Mesenteric fat pad (tissue), 1 donor: ENCODE measurements at places on chromosomes 4 and X. TPM values are rescaled to one million over a fixed set of nuclear protein-coding genes. Genes with fewer than 3 reads are reported as not detected.

GRCh38 chr4:79237851-79238250 is 88.0 kb downstream of the NAA11 start:
- no peak for DNase-seq

DNA sequence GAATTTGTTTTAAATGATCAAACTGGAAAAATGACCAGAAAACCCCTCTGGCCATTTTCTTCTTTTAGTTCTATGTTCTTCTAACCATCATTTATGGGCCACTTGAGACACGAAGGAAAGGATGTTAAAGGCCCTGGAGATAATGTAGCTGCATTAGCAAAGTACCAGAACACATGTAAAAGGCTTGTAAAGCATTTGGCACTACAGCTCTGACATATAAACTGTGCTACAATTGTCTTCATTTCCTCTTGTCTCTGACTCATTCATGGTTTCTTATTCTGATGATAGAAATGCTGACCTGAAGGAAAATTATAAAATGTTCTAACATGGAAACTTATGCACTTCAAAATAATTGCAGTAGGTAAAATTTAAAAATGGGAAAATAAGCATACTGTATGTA is 388.7 kb downstream of the FAT4 start:
- DNase-seq = no peak

- DNase-seq = no peak
These were observed 1064.4 kb downstream of the PCDH7 start for GRCh38 chr4:31784558-31784957.

DNA sequence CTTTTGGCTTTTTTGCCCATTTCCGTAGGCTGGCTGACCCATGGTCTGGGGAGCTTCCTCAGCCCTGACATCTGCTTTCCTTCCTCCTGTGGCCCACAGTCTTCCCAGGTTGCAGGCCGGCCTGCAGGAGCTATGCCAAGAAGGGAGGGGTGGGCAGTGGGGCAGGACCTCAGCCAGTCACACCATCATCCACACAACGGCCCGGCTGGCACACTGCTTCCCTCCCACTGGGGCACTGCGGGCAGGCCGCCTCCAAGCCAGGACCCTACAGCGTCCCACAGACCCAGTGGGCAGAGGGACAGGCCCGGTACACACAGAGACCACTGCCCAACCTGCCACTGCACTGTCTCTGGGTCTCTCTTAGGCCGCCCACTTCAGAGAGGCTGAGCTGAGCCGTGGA is 38.0 kb downstream of the CTBP1 start:
- DNase-seq = no peak

GRCh38 chrX:69844636-69845035 is 205.1 kb downstream of the AWAT2 start:
- no peak for DNase-seq

DNA sequence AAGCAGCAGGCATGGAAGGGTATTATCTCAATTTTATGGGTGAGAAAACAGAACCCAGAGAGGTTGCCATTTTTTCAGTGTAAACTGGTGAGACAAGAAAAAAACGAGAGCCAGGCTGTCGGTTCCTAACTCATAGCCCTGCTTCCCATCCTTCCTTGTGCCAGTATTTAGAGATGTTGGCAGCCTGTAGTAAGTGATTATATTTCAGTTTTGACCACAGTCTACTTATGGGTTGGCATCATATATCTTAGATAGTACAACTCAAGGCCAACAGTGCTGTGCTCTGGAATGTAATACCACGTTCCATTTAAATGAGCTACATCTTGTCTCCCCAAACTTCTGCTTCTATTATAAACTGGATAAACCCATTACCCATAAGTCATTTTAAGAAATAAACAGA is 40.8 kb downstream of the XK start:
- no peak for DNase-seq

DNA sequence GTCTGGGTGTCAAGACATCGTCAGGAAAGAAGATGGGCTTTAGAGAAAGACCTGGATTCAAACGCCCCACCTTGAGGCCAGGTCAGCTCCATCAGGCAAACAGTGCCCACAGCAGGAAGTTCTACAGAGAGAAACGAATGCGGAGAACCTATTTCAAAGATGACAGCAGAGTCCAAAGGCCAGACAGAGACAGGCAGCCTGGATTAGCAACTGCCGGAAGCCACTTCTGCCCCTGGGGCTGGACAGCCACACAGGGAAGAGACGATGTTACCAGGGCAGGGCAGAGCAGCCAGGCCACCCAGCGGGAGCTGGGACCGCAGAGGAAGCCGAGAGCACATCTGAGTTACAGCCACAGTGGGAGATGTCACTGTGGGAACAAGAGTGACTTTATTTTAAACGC is 1.2 kb downstream of the C4orf50 start:
- DNase-seq = no peak

DNA sequence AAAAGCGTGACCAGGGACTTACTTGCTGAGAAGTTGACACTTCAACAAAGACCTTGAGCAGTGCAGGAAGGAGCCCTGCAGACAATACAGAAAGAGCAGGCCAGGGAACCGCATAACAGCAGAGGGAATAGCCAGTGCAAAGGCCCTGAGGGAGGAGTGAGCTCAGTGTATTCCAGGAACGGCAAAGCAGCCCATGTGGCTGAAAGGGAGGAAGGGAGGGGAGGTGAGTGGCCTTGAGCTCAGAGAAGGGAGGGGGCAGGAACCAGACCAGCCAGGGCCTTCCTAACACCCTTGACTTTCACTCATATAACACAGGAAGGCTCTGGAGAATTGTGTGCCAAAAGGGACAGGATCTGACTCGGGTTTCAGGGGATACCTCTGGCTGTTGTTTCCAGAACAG is 112.2 kb downstream of the BCOR start:
- no peak for DNase-seq

GRCh38 chrX:102714994-102715393 is 2.7 kb downstream of the GPRASP2 start:
- DNase-seq = no peak

GRCh38 chr4:121792966-121793365 is 8.2 kb upstream of the EXOSC9 start:
- no peak for DNase-seq

DNA sequence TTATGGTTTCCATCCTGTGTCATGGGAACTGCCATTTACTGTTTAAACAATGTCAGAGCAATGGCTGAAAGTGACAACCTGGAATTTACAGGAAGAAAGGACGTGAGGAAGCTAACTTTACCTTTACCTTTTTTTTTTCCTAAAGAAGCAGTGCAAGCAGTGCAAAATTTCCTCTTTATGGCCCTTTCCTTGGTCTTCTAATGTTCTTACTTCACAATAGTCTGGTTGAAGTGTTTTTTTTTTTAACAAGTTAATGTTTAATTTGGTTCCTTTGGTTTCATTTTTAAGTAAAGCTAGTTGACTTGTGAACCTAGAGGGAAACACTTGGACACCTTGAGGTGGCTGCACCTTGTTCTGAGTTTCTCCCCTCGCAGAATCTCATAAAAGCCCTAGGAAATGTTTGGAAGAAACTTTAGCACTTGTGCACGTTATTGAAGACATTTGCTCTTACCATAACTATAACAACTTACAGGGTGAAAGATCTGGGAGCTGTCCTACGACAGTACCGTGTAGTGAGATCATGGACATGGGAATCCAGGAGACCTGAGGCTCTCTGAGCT is 1.8 kb downstream of the SGMS2 start:
- no peak for DNase-seq

- no peak for DNase-seq
These were observed 458 bp downstream of the GRIPAP1 start for GRCh38 chrX:49001521-49002090.

DNA sequence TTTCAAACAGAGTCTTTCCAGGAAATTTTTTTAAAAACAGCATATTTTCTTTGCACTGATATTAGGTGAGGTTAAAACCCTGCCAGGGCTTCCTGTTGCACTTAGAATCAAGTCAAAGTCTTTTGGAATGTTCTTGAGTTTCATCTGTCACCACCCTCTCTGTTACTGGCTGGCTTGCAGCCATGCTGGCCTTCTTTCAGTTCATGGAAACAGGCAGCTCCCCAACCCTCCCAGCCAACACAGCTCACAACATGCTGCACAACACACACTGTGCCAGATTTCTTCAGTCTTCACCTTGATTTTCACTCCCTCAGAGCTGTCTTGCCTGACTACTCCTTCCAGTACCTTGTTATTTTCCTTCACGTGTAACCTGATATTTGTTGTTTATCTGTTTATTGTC is 129.5 kb downstream of the KCNIP4 start:
- DNase-seq = no peak

DNA sequence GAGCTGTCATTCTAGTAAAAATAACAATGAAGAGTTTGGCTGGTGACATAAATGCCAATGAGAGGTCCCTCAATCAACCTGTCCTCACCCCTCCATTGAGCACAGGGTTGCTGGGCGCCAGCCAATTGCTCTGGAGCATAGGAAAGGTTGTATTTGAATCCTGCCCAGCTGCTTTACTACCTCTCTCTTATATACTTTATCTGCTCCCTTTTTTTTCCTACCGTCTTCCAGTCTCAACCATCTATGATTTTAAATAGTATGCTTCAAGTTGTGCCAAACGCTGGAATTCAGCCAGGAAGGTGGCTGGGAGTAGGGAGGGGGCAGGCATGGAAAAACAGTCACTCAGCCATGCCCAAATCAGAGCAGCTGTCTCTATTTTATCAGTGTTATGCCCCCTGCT is 153.8 kb downstream of the NR3C2 start:
- DNase-seq = no peak

The BGN gene
- total RNA-seq = 72.1 TPM

The SNX25 gene
- 15.5 TPM for total RNA-seq

The STATH gene
- total RNA-seq = not detected

The SLC26A1 gene
- 0.22 TPM for total RNA-seq

The RNF128 gene
- 0.55 TPM for total RNA-seq

The TMEM154 gene
- total RNA-seq = 7.2 TPM
